ENCODE measurements at places on chromosomes 1 and 21. TPM values are rescaled to one million over a fixed set of nuclear protein-coding genes. Genes with fewer than 3 reads are reported as not detected.

Gene MEF2D
- polyA plus RNA-seq, result 10.6 TPM

Gene OR10J5
- not detected for polyA plus RNA-seq

Gene RIPPLY3
- 3.1 TPM for polyA plus RNA-seq

Gene CSF3R
- not detected for polyA plus RNA-seq

Gene PLA2G2A
- 1.3 TPM for polyA plus RNA-seq

Gene AGT
- 0.11 TPM for polyA plus RNA-seq

Gene APOBEC4
- 0.10 TPM for polyA plus RNA-seq

Gene FHL3
- 29.3 TPM for polyA plus RNA-seq

Gene E2F2
- 0.78 TPM for polyA plus RNA-seq

Gene S100A8
- polyA plus RNA-seq, result not detected

Gene CTTNBP2NL
- 28.9 TPM for polyA plus RNA-seq

Gene LRRIQ3
- polyA plus RNA-seq, result 1.0 TPM

Gene EXTL1
- 0.21 TPM for polyA plus RNA-seq

Gene CFHR1
- polyA plus RNA-seq, result not detected

Gene FAM110D
- polyA plus RNA-seq, result 0.39 TPM

Gene DCDC2B
- 0.42 TPM for polyA plus RNA-seq

Gene COL16A1
- polyA plus RNA-seq, result 4.2 TPM

Gene CTNNBIP1
- 30.2 TPM for polyA plus RNA-seq

Gene NBPF6
- not detected for polyA plus RNA-seq

Gene PRAMEF18
- polyA plus RNA-seq, result not detected

Gene LPGAT1
- polyA plus RNA-seq, result 2.2 TPM

Gene AGBL4
- polyA plus RNA-seq, result 0.61 TPM

Gene RGS8
- 0.06 TPM for polyA plus RNA-seq

Gene TRPM2
- 0.50 TPM for polyA plus RNA-seq

Gene GSTM3
- 4.1 TPM for polyA plus RNA-seq

Gene PDZK1IP1
- polyA plus RNA-seq, result not detected

Gene ADGRL2
- polyA plus RNA-seq, result 38.2 TPM

Gene RPAP2
- 26.6 TPM for polyA plus RNA-seq

Gene PYHIN1
- not detected for polyA plus RNA-seq

Gene TNFRSF8
- 11.7 TPM for polyA plus RNA-seq

Gene CD1B
- not detected for polyA plus RNA-seq

Gene CFHR2
- not detected for polyA plus RNA-seq

Gene KCNJ15
- not detected for polyA plus RNA-seq

Measured in GM23338 (cell line).